ENCODE measurements at places on chromosomes 1 and 21.
A peak's percentile ranks its signal among the peaks of the same experiment; 100 is the strongest.

- DNase-seq: no peak
Measured at GRCh38 chr1:55626326-55626725, 411.2 kb upstream of the USP24 start.

DNA sequence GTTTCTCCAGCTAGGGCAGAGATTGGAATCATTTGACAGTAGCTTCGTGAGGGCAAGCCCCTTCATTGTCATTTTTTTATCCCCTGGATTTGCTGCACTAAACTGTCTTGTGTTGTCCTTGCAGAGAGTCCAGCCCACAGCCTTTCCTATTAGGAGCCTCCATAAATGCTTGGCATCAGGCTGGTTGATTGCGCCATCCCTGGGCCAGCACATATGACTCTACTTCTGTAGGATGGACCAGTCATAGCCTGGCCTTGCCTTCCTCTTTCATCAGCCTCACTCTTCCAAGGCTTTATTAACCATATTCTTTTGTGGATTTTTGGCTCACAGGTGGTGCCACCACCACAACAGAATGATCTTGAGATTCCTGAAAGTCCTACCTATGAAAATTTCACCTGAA, 31.4 kb downstream of the LY9 start:
- DNase-seq: no peak

DNA sequence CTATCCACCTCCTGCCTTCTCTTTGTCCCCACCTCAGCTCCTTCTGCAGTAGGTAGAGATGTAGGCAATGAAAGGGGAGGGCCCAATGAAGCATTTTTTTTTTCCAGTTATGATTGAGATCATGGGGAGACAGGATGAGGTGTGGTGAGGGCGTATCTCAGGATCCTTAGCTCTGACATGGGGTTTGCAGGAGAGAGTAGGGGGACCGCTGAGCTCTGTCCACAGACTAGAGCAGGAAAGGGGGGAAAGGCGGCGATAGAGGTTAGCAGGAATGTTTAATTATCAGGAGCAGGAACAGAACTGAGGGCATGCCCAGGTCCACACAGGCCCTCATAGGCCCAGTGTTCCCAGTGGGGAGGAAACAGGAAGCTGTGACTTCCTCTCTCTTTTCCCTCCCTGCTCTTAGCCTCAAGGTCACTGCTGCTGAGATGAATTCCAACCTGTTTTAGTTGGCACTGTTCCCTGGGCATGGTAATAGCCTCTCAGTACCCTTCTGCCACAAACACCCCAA, 901 bp upstream of the RXFP4 start:
- DNase-seq: no peak

- DNase-seq: no peak
Measured at GRCh38 chr1:150815871-150816270, 7.8 kb upstream of the CTSK start.

GRCh38 chr21:33058527-33058926, 11.4 kb upstream of the OLIG1 start:
- DNase-seq: no peak

DNA sequence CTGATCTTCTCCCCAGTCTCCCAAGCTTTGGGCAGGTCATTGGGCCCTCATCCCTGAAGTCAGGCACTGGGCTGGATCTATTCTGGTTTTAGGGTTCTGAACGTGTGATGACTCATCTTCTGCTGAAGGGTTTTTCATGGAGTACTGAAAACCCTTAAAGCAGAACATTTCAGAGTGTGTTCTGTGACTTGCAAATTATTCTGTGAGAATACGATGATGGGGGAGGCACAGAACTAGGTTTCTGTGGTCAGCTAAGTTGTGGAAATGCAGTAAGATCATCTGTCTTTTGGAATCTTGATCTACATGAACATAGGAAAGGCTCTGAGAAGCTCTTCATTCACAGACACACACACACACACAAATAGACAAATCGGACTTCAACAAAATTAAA, 46.2 kb downstream of the NAV1 start:
- DNase-seq: no peak

- DNase-seq: no peak
Measured at GRCh38 chr1:47160716-47161115, 23.5 kb downstream of the CYP4A22 start.

DNA sequence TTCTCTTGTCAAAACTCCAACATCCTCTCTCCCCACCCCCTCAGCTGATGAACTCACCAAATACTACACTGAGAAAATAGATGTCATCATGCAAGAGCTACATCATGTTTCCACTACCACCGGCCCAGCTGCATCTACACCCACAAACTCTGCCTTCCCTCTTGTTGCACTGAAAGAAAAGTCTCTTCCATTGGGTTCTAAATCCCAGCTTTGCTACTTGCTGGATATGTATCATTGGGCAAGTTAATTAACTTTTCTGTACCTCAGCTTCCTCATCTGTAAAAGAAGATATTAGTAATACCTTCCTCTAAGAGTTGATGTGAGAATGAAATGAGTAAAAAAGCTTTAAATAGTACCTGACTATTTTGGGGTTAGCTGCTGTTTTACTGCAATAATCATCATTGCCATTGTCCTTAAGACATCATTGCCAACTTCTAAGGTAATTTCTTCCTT, 108.6 kb downstream of the OLFML2B start:
- no peak for DNase-seq

GRCh38 chr1:54781023-54781723, 16.9 kb upstream of the PARS2 start:
- DNase-seq: no peak

GRCh38 chr21:26445440-26445839, 127.6 kb downstream of the CYYR1 start:
- no peak for DNase-seq

GRCh38 chr21:37220433-37220980, 46.6 kb downstream of the VPS26C start:
- DNase-seq: peak; percentile 48

DNA sequence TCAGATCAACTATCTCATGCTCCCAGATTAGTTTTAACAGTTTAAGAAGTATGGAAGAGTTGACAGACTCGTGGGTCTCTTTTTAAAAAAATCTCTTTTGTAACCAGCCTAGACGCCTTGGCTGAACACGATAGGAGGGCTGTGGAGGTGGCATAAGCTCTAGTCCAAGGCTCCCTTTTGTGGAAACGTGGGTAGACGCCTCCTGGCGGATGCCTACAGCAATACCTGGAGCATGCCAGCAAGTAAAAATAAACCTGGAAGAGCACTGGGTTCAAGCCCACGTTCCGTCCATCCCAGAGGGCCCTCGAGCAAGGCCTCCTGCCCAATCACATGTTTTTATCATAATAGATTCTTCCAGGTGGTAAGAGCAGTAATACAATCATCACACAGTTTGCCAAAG, 87.9 kb downstream of the RGS7 start:
- DNase-seq: no peak

GRCh38 chr1:217747156-217747769, 116.1 kb downstream of the SPATA17 start:
- DNase-seq: no peak

- DNase-seq: no peak
Measured at GRCh38 chr1:118136187-118136941, 48.7 kb downstream of the SPAG17 start.

DNA sequence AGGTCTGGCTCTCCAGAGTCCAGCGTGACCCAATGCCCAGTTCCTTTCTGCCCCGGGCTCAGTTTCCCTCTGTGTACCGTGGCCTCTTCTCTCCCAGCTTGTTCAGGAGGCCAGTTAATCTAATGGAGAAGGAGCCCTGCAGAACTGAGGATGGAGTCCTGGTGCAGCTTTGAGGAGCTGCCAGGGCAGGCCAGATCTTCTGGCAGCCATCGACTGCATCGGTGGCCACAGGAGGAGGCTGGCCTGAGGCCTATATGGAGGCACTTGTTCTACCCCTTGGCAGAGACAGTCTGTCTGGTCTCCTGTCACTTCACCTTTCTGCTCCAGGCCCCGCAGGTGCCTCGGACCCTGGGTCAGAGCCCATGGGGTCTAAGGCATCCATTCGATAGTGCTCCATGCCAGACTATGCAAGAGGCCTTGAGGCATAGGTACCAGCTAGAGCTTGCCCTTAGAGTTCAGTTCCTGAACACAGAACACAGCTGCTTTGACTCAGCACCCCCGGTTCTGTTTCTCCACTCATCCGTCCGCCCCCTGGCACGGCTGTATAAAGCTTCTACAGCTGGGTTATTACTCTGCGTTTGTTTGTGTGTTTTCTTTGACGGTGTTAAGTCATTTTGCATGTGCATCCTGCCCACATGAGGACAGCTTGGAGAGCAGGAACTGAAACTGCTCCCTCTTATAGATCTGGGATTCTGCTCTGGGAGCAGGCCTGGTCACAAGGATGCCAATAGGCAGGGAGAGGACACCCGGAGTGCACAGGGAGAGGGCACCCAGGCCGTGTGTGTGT, 18.5 kb upstream of the LRRN2 start:
- no peak for DNase-seq

DNA sequence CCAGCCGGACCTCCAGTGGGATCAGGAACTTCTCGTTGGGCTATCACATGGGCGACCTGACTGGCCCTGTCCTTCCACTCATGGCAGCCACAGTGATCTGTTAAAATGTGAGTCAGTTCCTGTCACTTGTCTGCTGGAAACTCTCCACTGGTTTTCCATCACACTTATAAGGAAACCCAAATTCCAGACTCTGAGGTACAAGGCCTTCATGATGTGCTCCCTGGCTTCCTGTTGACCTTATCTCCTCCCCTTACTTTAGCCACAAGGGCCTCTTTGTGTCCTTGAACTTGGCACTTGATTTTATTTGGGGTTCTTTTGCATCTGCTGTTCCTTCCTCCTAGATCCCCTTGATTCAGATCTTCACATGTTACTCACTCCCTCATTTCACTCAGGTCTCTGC, 96.8 kb downstream of the TENT5C start:
- DNase-seq: no peak

GRCh38 chr1:154329152-154329521, 3.8 kb downstream of the ATP8B2 start:
- no peak for DNase-seq

DNA sequence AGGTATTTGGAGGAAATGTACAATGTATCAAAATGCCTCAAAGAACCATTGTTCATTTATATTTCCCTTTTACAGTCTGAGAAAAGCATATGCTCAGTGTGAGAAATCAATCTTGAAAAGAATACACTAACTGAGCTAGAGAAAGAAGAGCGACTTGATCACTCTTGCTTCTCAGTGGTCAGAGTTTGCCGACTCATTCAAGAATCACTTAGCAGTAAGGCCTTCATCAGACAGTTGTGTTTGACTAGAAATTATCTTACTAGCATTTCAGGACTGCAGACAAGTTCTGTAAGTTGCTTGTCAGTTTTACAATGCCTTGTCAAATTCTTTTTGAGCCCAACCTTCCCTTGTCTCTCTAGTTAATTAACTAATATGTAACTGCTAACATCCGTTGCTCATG, 12.9 kb downstream of the RGS18 start:
- no peak for DNase-seq

DNA sequence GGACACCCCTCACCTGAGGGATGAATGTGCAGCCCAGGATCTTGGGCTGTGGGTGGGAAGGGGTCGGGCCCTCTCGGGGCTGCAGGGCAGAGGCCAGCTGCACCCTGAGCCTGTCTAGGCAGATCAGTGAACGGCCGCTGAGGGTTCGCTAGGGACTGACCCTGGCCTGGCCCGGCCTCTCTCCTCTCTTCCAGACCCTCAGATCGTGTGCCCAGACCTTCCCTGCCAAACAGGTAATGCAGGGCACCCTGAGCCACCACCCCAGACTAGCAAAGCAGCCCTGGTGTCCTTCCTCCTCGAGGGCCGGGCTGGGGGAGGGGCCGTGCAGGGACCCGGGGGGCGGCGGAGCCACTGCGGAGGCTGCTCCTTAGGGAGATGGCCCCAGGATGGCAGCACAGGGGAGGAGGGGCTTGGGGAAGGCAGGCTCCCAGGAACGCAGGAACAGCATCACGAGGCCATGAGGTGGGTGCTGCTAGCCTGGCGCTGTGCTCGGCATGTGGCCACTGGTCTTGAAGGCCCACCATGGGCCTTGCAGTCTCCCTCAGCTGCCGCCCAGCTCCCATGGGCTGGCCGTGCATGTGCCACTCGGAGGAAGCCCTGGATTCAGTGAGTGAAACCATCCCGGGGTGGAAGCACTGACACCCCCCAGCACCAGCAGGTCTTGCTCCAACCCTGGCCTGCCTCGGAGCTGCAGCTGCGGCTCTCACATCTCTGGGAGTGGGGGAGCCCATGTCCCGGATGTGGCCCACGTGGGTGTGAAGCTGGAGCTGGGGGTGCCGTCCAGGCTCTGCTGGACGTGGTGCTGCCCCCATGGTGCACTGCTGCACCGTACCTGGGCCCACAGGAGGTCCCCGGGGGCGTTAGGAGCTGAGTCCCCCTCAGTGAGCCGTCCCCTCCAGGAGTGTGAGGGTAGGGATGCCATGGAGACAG, 28.7 kb downstream of the COL6A2 start:
- DNase-seq: no peak

- DNase-seq: no peak
Measured at GRCh38 chr1:173467426-173467825, 9.7 kb upstream of the PRDX6 start.

DNA sequence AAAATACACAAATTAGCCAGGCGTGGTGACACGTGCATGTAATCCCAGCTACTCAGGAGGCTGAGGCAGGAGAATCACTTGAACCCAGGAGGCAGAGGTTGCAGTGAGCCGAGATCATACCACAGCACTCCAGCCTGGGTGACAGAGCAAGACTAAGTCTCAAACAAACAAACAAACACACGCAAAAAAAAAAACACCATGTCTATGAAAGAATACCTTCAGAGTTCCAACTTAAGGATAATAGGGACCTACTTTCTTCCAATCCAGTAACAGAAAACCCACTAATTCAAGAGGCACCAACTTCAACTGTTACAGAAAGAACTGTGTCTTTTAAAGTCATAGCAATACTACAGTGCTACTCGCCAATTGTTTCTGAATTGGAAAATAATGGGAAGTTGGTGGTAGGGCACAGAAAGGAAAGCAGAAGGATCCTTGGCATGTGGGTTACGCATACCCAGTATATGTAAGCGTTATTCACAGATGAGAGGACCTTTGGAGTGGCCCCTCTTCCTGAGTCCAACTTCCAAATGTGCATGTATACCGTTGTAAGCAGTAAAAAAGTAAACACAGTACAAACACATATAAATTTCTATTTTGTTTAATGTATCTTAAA, 87.0 kb downstream of the ACBD6 start:
- DNase-seq: no peak

- no peak for DNase-seq
Measured at GRCh38 chr1:81812712-81813111, 12.0 kb downstream of the ADGRL2 start.

- no peak for DNase-seq
Measured at GRCh38 chr1:208219659-208220282, 24.4 kb downstream of the PLXNA2 start.

DNA sequence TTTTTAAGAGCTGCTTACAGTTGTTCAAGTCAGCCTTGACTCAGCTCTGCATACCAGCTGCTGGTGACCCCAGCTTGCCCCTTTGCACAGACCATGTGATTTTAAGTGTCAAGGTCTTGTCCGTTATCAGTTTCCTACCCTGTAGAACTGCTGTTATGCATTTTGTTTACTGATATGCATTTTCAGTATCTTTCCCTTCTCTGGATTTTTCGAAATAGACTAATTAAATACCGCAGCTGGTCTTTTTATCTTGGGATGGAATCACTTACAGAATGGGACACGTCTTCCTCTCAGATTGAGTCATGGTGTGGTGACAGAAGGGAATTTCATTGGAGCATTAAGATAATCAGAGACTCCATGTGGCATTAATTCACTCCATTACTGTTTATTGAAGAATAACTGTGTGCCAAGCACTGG, 145.6 kb downstream of the FMN2 start:
- DNase-seq: no peak

Data from CD4-positive, alpha-beta T cell treated with Interleukin-6 for 4 hours (primary cell).